ENCODE measurements at places on chromosomes 4 and X.

GRCh38 chr4:41169256-41169800 lies 45.0 kb downstream of the APBB2 start:
- DNase-seq = no peak

DNA sequence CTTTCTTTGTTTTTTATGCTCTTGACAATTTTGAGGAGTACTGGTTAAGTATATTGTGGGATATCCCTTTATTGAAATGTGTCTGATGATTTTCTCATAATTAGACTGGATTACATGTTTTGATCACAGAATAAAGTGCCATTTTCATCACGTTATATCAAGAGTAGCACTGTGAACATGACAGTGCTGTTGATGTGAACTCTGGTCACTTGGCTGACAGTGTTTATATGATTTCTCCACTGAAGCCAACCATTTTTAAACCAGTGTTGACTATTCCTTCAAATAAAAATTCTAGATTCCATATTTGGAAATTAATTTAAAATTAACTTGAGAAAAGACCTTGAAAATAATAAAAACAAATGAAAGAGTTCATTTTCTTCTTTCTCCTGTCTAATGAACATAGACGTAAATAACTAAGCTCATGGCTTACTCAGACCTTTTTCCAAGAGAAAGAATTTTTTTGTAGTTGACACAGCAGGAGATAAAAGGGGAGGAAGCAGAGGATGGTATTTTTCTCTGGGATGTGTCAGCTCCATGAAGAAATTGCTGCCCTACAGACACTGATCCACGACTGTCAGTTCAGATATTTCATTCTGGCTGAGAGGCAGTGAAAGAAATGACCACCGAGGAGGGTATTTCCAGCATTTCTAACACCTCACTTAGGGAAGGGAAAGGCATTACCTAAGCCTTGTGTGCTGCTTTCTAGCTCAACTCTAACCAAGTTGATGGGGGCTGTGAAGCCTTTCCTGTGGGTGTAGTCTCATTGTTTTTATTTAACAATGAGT lies 150.9 kb upstream of the ANK2 start:
- DNase-seq = no peak

DNA sequence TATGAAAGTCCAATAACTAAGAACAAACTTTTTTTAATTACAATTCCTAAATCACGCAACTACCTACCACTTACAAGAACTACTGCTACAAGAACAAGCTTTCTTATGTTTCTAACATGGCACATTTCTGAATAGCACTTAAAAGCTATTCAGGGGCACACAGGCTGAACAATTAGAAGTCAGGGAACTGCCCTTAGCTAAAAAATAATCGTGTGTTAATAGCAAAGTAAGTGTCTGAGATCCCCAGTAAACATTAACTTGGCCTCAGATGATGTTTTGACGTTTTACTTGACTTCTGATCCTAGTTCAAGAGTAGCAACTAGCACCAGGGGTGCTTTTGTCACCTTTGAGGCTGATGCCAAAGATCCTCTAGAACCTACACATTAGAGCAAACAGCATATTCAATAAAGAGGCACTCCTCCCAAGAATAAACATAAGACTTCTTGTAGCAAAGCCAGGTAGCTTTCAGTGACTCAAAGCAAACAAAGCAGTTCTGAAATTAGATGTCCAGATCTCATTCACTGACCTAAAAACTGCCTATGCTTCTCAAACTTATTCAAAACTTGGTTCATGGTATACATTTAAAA lies 16.2 kb downstream of the SPOCK3 start:
- DNase-seq = no peak

- DNase-seq = no peak
These were observed 256.0 kb downstream of the DHX15 start for GRCh38 chr4:24328310-24328709.

DNA sequence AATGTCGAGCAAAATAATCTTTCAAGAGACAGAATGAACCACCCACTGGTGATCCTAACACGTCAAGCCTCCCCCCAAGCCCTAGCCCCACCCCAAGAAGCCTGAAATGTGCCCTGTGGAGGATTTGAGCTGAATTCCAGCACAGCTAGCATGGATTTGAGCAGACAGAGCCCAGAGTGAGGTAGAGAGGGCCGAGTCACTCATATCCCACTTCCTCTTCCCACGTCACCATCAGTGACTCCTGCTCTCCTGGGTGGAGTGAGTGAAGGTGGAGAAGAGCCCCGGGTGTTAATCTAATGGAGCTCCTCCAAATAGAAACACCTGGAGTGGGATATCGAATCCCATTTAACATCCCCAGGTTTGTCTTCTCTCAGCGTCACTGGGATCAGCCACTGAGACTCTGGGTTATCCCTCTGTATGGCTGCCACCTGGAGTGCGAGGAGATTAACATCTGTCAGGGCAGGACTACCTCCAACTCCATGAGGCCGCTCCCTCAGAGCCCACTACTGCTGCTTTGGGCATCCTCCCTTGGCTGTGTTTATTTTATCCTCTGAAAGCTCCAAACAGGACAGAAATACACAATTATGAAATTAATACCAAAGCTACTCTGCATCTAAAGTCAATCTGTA lies 136.6 kb downstream of the NWD2 start:
- DNase-seq = no peak

DNA sequence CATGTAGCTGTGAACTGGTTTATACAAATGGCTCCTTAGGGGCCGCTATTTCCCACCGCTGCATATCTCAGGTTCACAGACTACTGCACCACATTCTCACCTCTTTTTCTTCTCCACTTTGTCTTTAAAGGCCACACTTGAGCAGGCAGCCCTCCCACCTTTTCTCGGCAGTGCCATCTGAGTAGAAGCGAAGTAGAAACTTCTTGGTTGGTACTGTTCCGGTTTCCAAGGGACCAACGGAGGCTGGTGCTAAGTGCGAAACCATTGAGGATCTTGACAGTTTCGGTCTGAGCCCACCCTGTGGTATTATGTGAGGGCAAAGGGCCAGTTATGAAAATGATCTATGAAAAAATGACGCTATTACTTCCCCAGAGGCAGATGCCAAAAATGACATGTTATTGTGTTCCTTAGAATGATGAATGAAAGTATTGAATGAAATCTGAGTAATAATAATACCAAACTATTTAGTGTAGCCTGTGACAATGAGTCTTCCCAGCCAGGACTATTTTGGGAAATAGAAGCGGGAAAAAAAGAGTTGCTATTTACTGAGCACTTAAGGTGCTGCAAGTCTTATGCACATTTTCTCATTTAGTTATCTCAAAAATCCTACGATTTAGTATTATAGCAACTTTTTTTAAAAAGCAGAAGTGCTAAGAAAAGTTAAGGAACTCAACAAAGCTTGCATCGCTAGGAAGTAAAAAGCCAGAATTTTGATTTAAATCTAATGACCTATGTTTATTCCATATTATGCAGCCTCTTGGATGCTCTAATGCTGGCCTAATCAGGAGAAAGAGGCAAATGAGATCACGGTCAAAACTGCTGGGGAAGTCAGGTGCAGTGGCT lies 29.6 kb upstream of the CHRNA9 start:
- DNase-seq = peak; percentile 57

- DNase-seq = no peak
These were observed 43.7 kb downstream of the NLGN4X start for GRCh38 chrX:6184900-6185515.

DNA sequence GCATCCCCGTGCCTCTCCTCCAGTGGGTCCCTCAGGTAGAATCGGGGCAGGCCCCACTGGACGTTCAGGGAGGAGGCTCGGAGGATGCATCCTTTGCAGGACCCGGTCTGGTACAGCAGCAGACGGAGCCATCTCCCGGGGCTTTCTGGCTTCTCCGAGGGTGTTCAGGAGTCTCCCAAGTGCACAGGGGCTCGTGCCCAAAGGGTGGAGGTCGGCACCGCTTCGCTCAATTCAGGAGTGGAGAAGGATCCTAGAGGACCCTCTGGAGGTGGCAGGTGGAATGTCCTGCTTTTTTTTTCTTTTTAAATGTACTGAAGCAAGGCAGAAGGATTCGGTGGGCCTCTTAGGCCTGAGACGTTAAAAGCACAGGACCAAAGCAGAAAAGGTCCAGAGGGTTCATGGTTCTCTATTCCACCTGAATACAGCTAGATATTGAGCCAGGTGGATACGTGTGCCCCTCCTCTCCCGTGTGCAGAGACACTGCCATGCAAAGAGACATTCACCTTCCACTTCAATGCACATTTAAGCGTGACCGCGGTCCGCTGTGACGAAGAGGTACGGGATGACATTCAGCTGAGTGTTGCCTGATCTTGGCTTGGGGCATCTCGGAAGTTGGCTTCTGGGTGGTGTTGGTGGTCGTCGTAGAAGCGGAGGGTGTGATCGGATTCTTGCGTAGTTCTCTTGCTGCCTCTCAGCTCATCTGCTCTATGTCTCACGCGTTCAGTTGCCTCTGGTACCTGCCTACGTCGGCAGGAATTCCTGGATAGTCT lies 281.2 kb upstream of the AGTR2 start:
- DNase-seq = no peak

DNA sequence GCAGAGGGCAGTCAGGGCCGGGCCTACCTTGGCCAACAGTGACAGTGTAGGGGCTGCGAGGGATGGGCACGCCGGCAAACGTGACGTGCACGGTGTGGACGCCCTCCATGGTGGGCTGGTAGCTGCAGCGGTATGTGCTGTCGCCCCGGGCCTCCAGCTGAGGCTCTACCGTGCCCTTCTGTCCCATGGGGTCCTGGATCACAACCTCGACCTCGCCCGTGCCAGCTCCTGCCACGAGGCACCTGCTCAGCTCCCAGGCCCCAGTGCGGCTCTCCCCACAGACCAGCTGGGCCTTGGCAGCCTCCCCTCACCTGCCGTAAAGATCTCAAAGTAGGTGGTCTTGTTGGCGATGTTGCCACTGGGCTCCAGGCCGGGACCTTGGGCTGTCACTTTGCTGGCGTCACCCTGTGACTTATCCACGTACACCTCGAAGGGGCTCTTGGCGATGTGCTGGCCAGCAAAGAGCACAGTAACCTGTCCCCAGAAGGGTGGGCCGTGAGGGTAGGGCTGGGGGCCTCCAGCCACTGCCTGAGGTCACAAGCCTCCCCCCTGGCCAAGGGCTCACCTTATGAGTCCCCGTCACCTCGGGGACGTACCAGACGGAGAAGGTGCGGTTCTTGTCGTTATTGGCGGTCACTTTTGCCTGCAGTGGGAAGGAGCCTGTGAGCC lies 8.3 kb downstream of the FLNA start:
- DNase-seq = no peak

- DNase-seq = no peak
These were observed 1.3 kb downstream of the NEXMIF start for GRCh38 chrX:74923942-74924448.

GRCh38 chrX:150508451-150509367 lies 59.7 kb upstream of the MTM1 start:
- no peak for DNase-seq

- DNase-seq = no peak
These were observed 54.8 kb upstream of the DCLK2 start for GRCh38 chr4:150023489-150023888.

- no peak for DNase-seq
These were observed 315.1 kb upstream of the DKK2 start for GRCh38 chr4:107351196-107351595.

DNA sequence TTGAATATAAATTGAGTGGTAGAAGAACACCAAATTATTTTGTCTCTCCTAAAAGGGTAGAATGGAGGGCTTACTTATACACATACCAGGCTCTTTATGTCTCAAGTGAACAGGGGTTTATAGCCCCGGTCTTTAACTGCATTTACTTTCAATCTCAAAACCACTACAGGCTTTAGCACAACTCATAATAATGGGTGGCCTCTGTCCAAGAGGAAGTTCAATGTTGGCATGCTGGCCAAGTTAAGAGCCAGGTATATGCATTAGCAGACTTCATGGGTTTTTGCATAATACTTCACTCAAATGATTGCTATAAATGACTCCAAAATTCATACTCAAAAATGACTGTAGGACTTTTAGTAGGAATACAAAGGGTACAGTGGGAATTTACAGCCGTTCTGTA lies 118.5 kb upstream of the OTUD4 start:
- DNase-seq = no peak

- no peak for DNase-seq
These were observed 4.2 kb downstream of the MID1 start for GRCh38 chrX:10615931-10616774.

DNA sequence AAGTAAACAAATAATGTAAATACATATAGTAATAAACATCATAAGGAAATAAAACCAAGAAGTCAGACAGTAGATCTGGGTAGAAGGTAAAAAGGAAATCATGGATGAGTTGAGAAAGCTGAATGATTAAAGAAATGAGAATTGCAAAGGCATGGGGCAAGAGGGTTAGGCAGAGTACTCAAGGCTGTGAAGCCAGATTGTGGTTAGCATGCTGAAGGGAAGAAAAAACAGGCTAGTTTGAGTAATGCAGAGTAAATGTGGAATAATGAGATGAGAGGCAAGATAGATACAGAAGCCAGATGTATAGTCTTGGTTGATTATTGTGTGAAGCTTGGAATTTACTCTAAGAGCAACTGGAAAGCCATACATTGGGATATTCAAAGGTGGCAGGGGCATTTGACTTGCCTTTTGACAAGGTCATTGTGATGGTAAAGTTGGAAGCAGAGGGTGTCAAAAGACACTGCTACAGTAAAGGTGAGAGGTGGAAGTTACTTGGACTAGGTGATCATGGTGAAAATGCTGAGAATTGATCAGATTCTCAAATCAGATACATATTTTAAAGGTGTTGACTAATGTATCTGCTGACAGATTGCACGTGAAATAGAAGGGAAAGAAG lies 307.0 kb downstream of the FSTL5 start:
- no peak for DNase-seq

- DNase-seq = no peak
These were observed 34.4 kb upstream of the HMX1 start for GRCh38 chr4:8905773-8906667.

- no peak for DNase-seq
These were observed 75.8 kb upstream of the ATP6AP2 start for GRCh38 chrX:40504801-40505605.

GRCh38 chrX:13906093-13906492 lies 89.2 kb upstream of the GPM6B start:
- DNase-seq = no peak

- DNase-seq = no peak
These were observed 162.3 kb upstream of the SMIM31 start for GRCh38 chr4:164591666-164592065.

GRCh38 chrX:9681422-9681821 lies 84.2 kb downstream of the GPR143 start:
- DNase-seq = no peak

- DNase-seq = no peak
These were observed 27.7 kb upstream of the FREM3 start for GRCh38 chr4:143728166-143728565.

- DNase-seq = no peak
These were observed 148.8 kb downstream of the HS6ST2 start for GRCh38 chrX:132809581-132809980.

GRCh38 chr4:10104211-10104990 lies 12.2 kb downstream of the WDR1 start:
- DNase-seq = no peak

- DNase-seq = no peak
These were observed 87.5 kb downstream of the NSUN7 start for GRCh38 chr4:40837094-40837870.

- no peak for DNase-seq
These were observed 977.8 kb downstream of the FSTL5 start for GRCh38 chr4:161186012-161186411.

GRCh38 chr4:80229590-80229989 lies 32.3 kb downstream of the PRDM8 start:
- no peak for DNase-seq

- no peak for DNase-seq
These were observed 17.4 kb downstream of the FHDC1 start for GRCh38 chr4:152953514-152953913.

GRCh38 chrX:107878106-107878505 lies 52.4 kb downstream of the MID2 start:
- DNase-seq = no peak
